ENCODE measurements at places on chromosomes 7 and 10.

DNA sequence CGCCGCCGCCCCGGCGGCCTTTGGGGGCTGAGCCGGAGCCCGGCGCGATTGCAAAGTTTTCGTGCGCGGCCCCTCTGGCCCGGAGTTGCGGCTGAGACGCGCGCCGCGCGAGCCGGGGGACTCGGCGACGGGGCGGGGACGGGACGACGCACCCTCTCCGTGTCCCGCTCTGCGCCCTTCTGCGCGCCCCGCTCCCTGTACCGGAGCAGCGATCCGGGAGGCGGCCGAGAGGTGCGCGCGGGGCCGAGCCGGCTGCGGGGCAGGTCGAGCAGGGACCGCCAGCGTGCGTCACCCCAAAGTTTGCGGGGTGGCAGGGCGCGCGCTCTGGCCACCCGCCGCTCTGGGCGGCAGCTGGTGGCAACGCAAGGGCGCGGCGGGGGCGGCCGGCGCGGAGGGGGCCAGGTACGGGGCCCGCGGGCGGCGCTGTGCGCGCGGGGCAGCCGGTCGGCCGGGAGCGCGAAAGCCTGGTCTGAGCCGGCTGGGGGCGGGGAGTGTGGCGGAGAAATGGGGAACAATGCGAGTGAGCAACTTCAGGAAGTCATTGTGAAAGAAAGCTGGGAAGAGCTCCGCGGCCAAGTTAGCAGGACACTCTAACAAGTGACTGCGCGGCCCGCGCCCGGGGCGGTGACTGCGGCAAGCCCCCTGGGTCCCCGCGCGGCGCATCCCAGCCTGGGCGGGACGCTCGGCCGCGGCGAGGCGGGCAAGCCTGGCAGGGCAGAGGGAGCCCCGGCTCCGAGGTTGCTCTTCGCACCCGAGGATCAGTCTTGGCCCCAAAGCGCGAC lies at the start of gene IKZF1:
IKZF1 (plus strand) TSS at position 588 of the 782 bp plus-strand sequence. CDS start 14,346 bp downstream, outside the sequence.
- peak; percentile 61 for DNase-seq

GRCh38 chr10:121252756-121253155 lies 345.5 kb downstream of the FGFR2 start:
- no peak for DNase-seq

GRCh38 chr10:1198453-1199344 lies 142.5 kb downstream of the WDR37 start:
- DNase-seq, result no peak

DNA sequence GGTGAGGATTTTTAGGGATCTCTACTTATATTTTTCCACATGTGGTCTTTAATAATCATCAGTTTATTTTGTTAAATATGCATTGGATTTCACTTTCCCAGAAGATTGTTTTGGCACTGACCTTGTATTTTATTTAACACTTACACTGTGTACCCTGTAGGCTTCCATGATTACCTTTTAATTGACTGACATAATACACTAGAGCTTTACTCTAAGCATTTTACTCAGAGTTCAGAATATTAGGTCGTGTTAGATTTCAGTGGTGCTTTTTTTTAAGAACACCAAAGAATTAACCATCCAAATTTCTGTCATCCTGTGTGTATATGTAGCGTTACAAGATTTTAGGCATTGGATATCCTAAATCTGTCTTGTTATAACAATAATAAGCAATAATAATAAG lies 23.1 kb downstream of the CASD1 start:
- DNase-seq, result no peak

GRCh38 chr7:37107047-37107750 lies 341.5 kb downstream of the ELMO1 start:
- DNase-seq, result no peak

GRCh38 chr10:102651455-102652169 lies 7.3 kb downstream of the TRIM8 start:
- DNase-seq, result peak; percentile 3

GRCh38 chr7:29843726-29844125 lies 37.4 kb downstream of the WIPF3 start:
- DNase-seq, result no peak

DNA sequence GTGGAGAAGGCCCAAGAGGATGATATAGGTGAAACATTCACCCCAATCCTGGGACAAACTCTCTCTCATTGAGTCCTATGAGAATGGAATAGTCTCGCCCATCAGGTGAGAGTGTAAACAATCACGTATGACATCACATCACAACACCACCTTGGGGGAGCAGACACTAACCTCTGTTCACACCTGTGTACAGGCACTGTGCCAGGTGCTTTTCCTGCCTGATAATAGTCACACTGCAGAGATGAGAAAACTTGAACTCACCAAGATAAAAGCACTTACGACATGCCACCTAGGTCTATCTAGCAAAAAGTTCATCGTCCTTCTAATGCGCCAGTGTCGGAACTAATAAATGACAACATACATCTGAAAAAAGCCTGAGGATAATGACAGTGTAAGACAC lies 187.8 kb downstream of the FAM107B start:
- no peak for DNase-seq

- DNase-seq, result no peak
Observed at GRCh38 chr10:127971963-127972615, 65.2 kb downstream of the PTPRE start.

- no peak for DNase-seq
Observed at GRCh38 chr10:17712717-17713471, 39.1 kb upstream of the TMEM236 start.

DNA sequence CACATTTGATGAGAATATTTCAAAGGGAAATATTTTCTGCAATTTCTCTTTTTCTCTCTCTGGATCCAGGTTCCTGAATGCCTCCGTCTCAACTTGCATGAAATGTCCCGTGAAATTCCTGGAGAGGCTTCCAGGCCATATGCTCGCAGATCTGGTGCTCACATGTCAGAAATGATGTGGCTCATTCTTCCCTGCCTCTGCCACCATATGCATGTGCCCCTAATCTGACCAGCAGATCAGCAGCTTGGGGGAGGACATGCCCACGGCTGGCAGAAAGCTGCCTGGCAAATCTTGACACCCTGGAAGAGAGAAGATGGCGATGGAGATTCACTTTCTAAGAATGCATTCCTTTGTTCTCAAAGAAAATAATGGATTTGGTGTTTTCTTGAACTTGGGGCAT lies 490.7 kb downstream of the RPS24 start:
- DNase-seq, result no peak

GRCh38 chr10:28530751-28531150 lies 2.2 kb upstream of the WAC start:
- no peak for DNase-seq

GRCh38 chr7:28318101-28318762 lies 94.1 kb upstream of the CREB5 start:
- no peak for DNase-seq

- no peak for DNase-seq
Observed at GRCh38 chr7:88318196-88318595, 11.5 kb upstream of the STEAP4 start.

DNA sequence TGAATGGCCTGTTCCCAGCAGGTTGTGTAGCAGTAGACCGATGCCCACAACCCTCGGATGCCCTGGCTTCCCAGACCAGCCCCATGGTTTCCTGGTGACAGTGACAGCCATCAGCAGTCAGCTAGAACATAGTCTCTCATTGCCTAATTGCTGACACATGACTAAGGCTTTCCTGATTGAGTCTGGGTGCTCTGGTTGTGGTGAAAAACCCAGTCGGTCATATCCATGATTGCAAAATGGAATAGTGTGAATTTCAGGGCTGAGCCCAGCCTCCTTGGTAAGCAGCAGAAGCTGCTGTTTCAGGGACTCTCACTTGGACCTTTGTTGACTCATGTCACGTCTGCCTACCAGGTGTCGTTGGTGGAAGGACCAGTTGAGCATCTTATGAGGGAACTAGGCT lies 36.6 kb downstream of the POR start:
- DNase-seq, result no peak

GRCh38 chr10:77588886-77589285 lies 48.7 kb downstream of the KCNMA1 start:
- no peak for DNase-seq

GRCh38 chr7:100620804-100621203 lies 8.5 kb downstream of the MOSPD3 start:
- DNase-seq, result no peak

DNA sequence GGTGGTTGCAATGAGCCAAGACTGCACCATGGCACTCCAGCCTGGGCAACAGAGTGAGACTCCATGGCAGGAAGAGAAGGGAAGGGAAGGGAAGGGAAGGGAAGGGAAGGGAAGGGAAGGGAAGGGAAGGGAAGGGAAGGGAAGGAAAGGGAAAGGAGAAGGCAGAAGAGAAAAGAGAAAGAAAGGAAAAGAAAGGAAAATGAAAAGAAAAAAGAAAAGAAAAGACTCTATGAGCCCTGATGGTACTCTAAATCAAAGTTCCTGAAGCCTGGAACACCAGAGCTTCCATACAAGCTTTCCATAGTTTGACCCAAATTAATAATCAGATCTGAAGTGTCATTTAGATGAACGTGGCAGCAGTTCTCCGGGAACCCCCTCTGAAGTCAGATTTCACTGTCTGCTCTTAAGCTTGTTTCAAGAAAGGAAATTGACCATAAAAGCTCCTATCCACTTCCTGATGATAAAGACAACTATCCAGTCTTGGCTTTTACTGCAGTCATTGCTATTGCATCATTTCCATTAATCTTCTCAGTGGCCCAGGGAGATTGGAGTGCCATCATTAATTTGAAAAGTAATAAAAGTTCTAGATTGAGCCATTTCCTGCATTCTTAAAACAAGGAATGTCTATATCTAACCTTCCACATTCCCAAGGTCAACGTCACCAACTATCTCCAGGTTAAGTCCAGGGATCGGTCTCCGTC lies 44.2 kb upstream of the FRMD4A start:
- DNase-seq, result no peak

- DNase-seq, result no peak
Observed at GRCh38 chr10:130352291-130352645, 216.1 kb downstream of the GLRX3 start.

GRCh38 chr10:104018471-104018870 lies 51.5 kb downstream of the SLK start:
- no peak for DNase-seq

- peak; percentile 71 for DNase-seq
Observed at GRCh38 chr10:5584895-5585516, 60.2 kb downstream of the CALML3 start.

DNA sequence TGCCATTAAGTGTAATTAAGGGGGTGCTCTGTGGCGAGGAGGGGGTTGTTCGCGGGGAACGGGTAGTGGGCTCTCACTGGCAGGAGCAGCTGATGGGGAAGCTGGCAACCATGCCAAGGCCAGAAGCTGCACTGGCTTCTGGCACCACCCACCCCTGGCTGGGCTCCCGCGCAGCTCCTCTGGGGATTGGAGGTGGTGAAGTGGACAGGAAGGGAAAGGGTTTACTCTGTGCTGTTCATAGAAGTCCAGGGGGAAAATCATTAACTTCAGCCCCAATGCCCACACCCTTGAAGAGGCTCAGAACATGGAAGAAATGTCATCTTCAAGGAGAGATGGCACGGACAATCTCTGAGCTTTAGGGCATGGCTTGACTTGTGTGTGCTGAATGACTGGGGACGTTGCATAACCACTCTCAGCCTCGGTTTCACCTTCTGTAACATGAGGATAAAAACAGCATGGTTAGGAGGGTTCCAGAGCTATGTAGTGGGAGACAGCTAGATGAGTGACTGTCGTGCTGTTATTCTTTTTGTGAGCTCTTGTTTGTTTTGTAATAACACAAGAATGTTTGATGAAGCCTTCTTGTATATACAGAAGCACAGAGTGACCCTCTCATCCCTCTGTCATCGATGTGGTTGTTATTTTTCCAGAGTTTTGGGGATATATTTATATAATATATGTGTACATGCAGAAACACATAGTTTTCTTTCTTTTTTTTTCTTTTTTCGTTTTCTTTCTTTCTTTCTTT lies 29.9 kb downstream of the KAZALD1 start:
- no peak for DNase-seq

GRCh38 chr7:33821970-33822369 lies 83.4 kb upstream of the BMPER start:
- no peak for DNase-seq

DNA sequence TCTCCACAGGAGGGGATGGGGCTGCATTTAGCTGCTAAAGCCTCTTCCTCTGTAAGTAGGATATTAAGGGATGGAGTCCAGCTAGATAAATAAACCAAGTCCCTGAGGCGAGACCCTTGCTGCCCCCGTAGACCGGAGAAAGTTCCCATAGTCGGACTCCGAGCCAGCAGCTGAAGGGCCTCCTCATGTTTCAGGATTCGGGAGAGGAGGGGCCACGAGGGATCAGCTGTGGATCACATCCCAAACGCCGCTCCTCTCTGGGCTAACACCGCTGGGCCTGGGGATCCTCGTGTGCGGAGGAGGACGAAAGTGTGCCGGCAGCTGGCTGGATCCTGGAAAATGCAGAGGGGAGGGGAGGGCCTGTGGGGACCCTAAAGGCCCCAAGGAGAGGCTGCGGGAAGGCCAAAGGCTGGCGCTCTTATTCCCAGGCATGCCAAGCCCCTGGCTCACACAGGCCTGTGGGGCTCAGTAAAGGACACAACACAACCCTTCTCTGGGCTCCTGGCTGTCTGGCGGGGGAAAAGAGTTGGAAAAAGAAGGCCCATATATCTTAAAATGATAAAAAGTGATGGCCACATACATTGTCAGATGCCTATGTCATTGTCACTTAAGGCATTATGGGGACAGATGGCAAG lies 82.5 kb upstream of the TMEM72 start:
- DNase-seq, result no peak

Measured in MM.1S (cell line).